ENCODE measurements at places on chromosomes 11 and 22. TPM values are rescaled to one million over a fixed set of nuclear protein-coding genes. Genes with fewer than 3 reads are reported as not detected.

The SHANK2 gene
- total RNA-seq, result 177 TPM

The TSSK2 gene
- total RNA-seq, result not detected

The BTBD18 gene
- not detected for total RNA-seq

GRCh38 chr11:3177931-3178330 lies 12.8 kb upstream of the OSBPL5 start:
- no peak for DNase-seq

DNA sequence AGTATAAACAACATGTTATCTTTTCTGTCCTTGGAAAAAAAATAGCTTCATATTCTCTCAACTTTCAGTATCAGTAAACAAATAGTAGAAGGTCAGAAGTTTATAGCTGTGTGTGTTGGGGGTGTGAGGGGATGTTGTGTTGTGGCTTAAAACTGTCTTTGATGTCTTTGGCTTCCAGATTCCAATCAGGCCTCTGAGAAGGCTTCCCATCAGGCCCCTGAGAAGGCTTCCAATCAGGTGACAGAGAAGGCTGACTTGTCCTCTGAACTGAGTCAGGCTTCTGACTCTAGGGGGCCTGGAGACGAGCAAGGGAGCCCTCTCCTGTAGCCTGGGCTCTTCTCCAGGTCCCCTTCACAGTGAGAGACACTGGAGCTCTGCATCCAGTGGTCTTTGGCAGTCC lies 9.3 kb downstream of the MTFP1 start:
- no peak for DNase-seq

DNA sequence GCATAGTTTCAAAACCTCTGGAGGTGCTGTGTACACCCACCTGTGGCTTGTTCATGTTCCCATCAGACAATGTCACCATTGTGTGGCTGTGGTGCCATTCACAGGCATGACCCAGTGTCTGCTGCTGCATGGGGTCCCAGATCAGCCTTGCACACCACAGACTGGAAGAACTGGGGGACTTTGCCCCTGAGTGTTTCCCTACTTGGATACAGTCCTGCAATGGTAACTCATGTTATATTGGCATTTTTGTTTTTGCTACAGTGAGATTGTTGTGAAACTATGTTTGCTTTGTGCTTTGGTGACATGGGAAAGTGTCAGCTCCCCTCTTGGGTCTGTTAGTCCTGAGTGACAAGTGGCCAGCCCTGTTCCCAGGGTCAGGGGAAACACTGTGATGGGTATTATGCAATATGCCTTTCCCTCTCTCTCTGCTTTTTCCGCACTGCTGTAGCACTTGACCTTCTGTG lies 108.8 kb downstream of the NAV2 start:
- DNase-seq, result no peak

The CALCB gene
- not detected for total RNA-seq
